ENCODE measurements at places on chromosomes 6 and 20.

DNA sequence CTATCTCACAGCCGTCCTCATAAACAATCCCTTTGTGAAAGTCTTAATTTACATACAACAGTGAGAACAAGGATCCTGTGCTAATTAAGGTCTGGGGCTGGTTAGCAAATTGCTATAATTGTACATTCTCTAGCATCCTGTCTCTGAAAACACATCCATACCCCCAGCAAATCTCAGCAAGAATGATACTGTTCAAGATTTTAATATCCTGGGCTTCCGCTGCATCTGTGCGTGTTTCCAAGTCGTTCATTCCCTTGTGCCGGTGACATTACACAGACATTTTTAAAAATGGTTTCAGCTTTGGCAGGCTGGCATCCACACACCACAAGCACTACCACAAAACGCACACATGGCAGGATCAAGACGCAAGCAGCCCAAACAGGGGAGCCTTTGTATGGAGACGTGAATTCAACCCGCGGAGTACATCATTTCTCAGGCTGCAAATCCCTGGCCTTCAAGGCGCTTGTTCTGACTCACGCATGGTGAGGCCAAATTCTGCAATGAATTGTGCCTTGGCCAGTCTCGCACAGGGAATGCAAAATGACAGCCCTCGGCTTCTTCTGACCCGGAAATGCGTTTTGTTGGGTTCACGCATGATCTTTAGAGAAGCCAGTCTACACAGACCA, 20.3 kb downstream of the ZMYND8 start:
- DNase-seq: no peak
- H3K27ac ChIP-seq: peak overlapping the region; percentile 94

- H3K27ac ChIP-seq: no peak overlapping the region
- no peak overlapping the region for H3K4me3 ChIP-seq
- H3K27me3 ChIP-seq: no peaks in the 10 kb centered on the region
- no peaks in the 10 kb centered on the region for H3K36me3 ChIP-seq
- no peaks in the 10 kb centered on the region for H3K4me1 ChIP-seq
These were observed 111.2 kb upstream of the ADGRF1 start for GRCh38 chr6:47153404-47153755.

- H3K27me3 ChIP-seq: no peaks in the 10 kb centered on the region
- H3K36me3 ChIP-seq: no peaks in the 10 kb centered on the region
- H3K4me1 ChIP-seq: no peaks in the 10 kb centered on the region
- DNase-seq: no peak
- no peak overlapping the region for H3K27ac ChIP-seq
These were observed 114.9 kb downstream of the LAMA2 start for GRCh38 chr6:128997880-128998279.

- no peak overlapping the region for H3K4me3 ChIP-seq
- H3K4me1 ChIP-seq: no peaks in the 10 kb centered on the region
- no peak overlapping the region for H3K27ac ChIP-seq
- no peaks in the 10 kb centered on the region for H3K36me3 ChIP-seq
These were observed 110.4 kb downstream of the PLCB4 start for GRCh38 chr20:9179193-9179802.

DNA sequence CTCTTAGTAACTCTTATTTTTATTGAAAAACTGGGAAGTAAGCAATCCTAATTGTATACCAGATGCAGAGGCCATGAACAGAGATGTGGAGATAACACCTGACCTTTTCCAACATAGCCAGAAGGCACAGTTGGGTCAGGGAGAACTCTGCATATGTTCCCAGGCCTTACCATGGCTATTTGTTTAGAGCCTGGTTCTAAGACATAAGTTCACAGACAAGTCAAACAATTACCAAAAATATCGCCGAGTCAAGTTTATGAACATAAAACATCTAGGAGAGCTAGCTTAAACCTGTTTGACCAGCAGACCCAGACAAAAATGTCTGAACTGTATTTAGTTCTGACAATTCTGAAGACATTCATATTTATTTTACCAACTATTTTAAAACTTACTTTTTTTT, 26.7 kb upstream of the IYD start:
- H3K4me3 ChIP-seq: no peak overlapping the region
- DNase-seq: no peak
- no peak overlapping the region for H3K27ac ChIP-seq

DNA sequence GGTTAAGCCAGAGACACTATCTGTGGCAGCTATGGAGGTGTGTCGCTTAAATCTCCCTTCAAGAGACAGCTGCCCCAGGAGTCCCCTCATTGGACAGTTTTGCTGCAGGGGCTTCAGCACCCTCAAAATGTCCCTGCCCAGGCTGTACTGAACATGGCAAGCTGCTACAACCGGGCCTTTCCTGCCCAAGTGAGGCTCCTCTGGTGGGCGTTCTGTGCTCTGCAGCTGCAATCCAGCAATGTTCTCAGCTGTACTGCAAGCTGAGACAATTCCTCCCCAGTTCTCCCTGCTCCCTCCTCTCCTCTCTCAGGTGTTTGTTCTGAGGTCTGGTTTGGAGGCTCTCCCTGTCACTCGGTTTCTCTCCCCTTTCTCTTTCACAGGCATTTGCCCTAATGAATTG, 190.8 kb upstream of the LAMP5 start:
- H3K36me3 ChIP-seq: no peaks in the 10 kb centered on the region
- no peak for DNase-seq
- H3K27me3 ChIP-seq: no peaks in the 10 kb centered on the region
- H3K4me1 ChIP-seq: peaks cover 6% of the 10 kb centered on the region
- no peak overlapping the region for H3K4me3 ChIP-seq
- no peak overlapping the region for H3K27ac ChIP-seq

GRCh38 chr6:113011801-113012200, 664.7 kb downstream of the RFPL4B start:
- H3K4me1 ChIP-seq: no peaks in the 10 kb centered on the region
- no peak for DNase-seq
- H3K27ac ChIP-seq: no peak overlapping the region
- H3K27me3 ChIP-seq: no peaks in the 10 kb centered on the region
- H3K36me3 ChIP-seq: no peaks in the 10 kb centered on the region
- no peak overlapping the region for H3K4me3 ChIP-seq

DNA sequence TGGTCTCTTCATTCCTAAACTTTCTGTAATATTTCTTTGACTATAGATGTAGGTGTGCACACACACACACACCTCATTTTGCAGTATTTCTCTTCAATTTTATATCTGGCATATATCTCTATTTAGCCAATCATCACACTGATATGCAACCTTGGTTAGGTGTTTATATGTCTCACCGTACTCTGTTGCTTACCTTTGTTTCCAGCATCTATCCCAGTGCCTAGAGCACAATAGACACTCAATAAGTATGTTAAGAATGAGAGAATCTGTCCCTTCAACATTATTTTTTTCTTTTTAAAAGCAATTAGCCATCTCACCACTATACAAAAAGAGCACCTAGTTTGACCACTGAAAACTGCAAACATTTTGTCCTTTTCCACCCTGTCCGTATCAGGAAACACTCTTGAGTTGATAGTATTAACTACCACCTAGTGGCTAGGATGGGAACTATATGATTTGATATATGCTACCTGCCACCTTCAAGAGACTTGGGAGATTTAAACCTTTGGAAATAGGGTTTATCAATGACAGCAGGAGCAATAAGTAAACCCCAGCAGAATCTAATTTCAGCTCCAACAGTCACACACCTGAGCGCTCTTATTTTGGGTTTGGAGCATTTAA, 48.7 kb upstream of the RSPO3 start:
- H3K27ac ChIP-seq: no peak overlapping the region
- H3K36me3 ChIP-seq: no peaks in the 10 kb centered on the region
- H3K4me3 ChIP-seq: no peak overlapping the region
- H3K4me1 ChIP-seq: no peaks in the 10 kb centered on the region
- no peak for DNase-seq

GRCh38 chr6:137389150-137389704, 105.0 kb downstream of the OLIG3 start:
- no peak overlapping the region for H3K4me3 ChIP-seq
- no peaks in the 10 kb centered on the region for H3K36me3 ChIP-seq
- no peaks in the 10 kb centered on the region for H3K27me3 ChIP-seq
- H3K4me1 ChIP-seq: no peaks in the 10 kb centered on the region
- DNase-seq: no peak
- H3K27ac ChIP-seq: no peak overlapping the region

DNA sequence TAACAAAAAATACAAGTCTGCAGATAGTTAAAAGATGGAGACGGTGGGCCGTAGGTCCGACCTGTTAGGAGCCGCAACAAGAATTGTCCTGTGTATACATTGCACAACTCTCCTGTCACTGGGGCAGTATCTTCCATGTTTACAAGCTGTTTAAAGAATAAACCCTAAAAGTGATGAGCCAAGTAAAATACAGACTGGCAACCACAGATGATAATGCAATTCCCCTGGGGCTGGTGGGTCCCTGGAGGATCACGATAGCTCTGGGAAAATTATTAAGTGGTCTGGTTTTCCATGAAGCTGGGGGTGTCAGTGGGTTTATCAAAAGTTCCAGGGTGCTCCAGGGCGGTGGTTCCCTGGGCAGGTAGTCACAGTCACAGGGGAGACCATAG, 8.1 kb upstream of the FAM50B start:
- H3K36me3 ChIP-seq: no peaks in the 10 kb centered on the region
- H3K4me1 ChIP-seq: peaks cover 11% of the 10 kb centered on the region
- H3K27me3 ChIP-seq: no peaks in the 10 kb centered on the region
- H3K4me3 ChIP-seq: no peak overlapping the region
- H3K27ac ChIP-seq: no peak overlapping the region
- no peak for DNase-seq

- H3K27me3 ChIP-seq: no peaks in the 10 kb centered on the region
- no peak overlapping the region for H3K4me3 ChIP-seq
- no peak for DNase-seq
- H3K4me1 ChIP-seq: no peaks in the 10 kb centered on the region
- H3K27ac ChIP-seq: no peak overlapping the region
- no peaks in the 10 kb centered on the region for H3K36me3 ChIP-seq
These were observed 65.0 kb upstream of the MOCS1 start for GRCh38 chr6:39999006-39999867.

DNA sequence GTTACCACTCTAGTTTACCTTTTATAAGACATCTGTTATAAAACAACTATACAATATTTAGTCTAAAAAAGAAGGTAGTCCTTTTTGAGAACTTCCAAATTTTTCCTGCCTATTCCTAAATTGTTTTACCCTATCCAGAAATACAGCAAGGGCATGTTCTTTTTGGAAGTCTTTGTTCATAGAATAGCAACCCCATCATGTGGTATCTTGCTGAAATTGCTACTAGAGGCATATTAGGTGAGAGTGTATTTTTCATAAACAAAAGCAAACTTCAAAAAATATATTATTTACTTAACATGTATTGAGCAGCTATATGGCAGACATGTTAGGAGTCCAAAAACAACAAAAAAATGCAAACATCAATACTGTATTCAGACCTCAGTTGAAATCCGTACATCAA, 371.8 kb upstream of the NRSN1 start:
- no peaks in the 10 kb centered on the region for H3K4me1 ChIP-seq
- H3K27me3 ChIP-seq: no peaks in the 10 kb centered on the region
- no peak overlapping the region for H3K27ac ChIP-seq
- no peak overlapping the region for H3K4me3 ChIP-seq

DNA sequence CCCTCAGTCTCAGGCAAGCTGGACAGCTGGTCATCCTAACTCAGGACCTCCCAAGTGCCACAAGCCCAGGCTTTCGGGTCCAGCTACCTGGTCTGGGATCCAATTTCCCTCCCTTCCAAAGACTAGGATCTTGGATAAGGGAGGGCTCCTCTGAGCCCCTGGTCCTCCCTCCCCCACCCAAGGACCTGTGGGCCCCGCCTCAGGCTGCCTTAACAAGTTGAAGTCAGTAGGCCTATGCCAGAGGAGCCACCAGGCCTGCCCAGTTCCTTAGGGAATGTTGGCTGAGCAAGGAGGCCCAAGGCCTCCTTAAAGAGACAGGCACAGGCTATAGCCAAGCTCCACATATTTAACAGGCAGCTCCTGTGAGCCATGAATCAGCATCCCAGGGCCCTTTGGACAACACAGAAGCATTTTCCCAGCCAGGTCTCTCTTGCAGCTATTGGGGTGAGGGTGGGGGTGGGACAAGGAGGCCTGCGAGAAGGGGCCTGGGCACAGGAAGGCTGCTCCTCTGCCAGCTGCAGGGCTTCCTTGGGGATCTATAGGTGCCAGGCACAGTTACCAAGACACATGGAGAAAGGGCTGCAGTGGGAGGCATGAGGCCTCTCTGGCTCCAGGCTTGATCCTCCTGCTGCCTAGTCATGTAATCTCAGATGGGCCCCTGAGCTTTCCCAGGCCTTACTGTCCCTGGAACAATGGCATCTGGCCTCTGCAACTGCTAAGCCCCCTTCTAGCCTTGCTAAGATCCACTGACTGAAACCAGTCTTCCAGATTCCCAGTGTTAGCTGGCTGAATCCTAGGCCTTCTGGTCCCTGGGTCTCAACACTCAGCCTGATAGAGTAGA, 27.4 kb upstream of the NOL4L start:
- DNase-seq: no peak
- H3K4me1 ChIP-seq: no peaks in the 10 kb centered on the region
- H3K27ac ChIP-seq: no peak overlapping the region
- peaks cover 24% of the 10 kb centered on the region for H3K27me3 ChIP-seq
- H3K4me3 ChIP-seq: no peak overlapping the region
- no peaks in the 10 kb centered on the region for H3K36me3 ChIP-seq

DNA sequence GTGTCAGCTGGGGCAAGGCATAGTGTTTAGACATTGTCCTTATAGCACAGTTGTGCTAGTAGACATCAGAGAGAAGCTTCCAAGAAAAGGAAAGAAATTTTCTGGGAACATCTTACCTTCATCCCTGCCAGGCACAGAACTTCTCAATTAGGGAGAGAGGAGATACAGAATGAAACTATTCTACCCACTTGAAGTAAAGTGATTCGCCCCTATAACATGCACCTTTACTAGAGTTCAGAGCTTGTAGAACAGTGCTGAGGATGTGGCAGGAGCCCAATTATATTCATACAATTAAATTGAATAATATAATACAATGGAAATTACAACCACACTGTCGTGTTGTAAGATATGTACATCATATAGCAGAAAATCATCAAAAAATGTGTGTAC, 1063.9 kb upstream of the CITED2 start:
- no peak overlapping the region for H3K4me3 ChIP-seq
- DNase-seq: no peak
- no peaks in the 10 kb centered on the region for H3K27me3 ChIP-seq
- no peaks in the 10 kb centered on the region for H3K36me3 ChIP-seq

- no peaks in the 10 kb centered on the region for H3K36me3 ChIP-seq
- no peaks in the 10 kb centered on the region for H3K27me3 ChIP-seq
- DNase-seq: no peak
- H3K4me3 ChIP-seq: no peak overlapping the region
These were observed 264.4 kb downstream of the COL12A1 start for GRCh38 chr6:74941424-74941823.

- H3K4me1 ChIP-seq: no peaks in the 10 kb centered on the region
- no peaks in the 10 kb centered on the region for H3K36me3 ChIP-seq
These were observed 419.5 kb upstream of the ID4 start for GRCh38 chr6:19417713-19418112.

GRCh38 chr6:110654096-110654820, 161.0 kb downstream of the CDK19 start:
- H3K36me3 ChIP-seq: no peaks in the 10 kb centered on the region
- peaks cover 7% of the 10 kb centered on the region for H3K4me1 ChIP-seq
- H3K27ac ChIP-seq: no peak overlapping the region
- no peaks in the 10 kb centered on the region for H3K27me3 ChIP-seq

DNA sequence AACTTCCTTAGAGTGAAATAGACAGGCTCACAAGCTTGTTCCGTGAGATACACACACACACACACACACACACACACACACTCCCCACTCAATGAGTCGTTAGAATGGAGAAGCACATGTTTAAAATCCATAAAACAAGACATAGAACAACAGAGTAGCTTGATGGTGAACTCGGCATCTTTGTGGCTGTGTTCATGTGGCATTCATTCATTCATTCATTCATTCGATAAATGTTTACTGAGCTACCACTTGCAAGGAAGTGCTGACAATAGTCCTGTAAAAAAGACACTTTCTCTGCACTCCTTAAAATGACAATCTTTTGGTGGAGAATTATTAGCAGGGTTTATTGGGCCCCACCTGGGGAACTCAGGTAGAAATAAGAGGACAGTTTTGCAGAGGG, 242.0 kb downstream of the FOXA2 start:
- H3K27me3 ChIP-seq: peaks cover 3% of the 10 kb centered on the region
- no peak for DNase-seq
- no peaks in the 10 kb centered on the region for H3K36me3 ChIP-seq

Data from suprapubic skin (tissue), 4 donors.